ENCODE measurements at places on chromosomes 5 and 9.

DNA sequence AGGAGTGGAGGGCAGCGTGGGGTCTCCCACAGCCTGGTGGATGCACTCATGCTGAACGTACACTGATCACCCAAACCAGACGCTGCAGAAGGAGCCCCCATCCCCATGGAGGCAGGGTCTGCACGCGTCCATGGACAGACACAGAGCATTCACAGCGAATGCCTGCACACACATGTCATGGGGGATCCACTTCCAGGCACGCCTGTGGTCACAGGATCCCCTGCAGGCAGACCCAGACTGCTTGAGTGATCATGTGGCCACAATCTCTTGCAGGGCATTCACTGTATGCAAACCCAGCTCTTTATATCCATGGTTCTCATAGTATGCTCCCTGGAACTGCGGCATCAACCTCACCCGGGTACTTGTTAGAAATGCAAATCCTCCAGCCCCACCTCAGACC is 5.4 kb downstream of the SNCB start:
- DNase-seq: no peak

- DNase-seq: no peak
Observed at GRCh38 chr5:147832541-147832940, 1.1 kb upstream of the SPINK1 start.

DNA sequence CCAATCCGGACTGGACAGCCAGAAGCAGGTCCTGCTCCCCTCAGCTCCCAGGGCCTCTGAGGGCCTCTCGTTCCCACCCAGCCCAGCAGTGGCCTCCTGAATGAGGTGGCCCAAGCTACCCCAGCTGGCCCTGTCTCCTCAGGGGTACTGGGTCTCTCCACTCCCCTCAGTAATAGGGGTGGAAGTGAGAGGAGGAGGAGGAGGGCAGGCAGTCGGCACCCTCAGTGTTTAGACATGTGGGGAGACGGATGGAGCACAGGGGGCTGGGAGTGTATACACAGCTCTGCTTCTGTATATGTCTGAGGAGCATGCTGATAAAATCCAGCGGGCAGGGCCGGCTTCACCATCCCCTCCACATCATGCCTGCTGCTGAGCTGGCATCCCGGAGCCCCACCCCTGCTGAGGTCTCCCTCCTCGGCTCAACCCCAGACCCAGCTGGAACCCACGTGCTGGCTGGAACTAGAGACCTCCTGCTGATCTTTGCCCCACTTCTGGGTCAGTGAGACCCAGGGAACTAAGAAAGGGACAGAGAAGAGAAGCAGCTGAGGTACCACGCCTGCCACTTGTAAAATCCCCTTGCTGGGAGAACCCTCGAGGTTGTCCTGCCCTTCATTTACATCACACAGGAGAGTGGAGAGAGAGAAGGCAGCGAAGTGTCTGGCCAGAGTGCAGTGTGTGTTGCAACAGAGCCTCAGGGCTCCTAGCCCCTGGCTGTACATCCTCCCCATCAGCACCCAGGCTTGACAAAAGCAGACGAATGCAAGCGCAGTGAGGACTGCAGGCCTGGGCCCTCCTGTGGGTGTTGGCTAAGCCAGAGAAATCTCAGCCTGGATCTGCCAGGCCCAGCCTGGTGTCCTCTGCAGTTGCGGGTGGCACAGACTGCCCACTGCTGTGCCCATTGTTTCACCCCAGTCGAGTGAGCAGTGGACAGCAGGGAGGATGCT is 77.5 kb downstream of the PSD2 start:
- DNase-seq: no peak

DNA sequence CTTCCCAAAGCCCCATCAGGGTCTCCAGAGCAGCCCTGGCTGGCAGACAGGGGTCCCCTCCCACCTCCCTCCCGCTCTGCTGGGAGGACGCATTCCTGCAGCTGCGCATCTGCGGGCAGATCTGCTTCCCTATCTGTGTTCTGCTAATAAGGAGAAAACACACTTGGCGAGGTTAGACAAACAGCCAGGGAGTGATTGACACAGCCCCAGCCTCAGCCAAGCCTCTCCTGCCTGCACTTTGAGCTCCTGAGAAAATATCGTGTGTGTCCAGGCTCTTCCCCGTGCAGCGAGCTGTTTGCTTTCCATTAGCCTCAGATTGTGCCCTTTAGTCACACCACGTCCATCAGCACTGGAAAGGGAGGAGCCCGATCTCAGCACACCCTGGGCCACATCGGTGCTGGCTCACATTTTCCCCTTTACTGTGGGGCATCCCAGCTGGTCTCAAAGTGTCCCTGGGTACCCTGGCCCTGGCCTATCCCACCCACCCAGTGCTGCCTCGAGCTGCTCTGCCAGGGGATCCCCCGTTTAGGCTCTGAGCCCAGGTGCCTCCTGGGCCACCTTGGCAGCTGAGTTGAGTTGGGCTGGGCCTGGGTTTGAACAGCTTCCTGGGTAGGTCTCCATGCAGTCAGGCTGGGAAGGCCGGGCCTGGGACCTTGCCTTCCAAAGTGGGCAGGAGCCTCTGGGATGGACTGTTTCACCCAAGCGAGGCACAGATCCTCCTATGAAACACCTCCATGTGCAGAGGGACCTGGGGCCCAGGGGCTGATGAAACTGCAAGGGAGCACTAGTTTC is 61.1 kb downstream of the BARX1 start:
- DNase-seq: no peak

- DNase-seq: no peak
Observed at GRCh38 chr5:122937914-122938313, 92.5 kb downstream of the SNX24 start.

GRCh38 chr5:33685873-33686755 is 205.7 kb downstream of the ADAMTS12 start:
- no peak for DNase-seq

DNA sequence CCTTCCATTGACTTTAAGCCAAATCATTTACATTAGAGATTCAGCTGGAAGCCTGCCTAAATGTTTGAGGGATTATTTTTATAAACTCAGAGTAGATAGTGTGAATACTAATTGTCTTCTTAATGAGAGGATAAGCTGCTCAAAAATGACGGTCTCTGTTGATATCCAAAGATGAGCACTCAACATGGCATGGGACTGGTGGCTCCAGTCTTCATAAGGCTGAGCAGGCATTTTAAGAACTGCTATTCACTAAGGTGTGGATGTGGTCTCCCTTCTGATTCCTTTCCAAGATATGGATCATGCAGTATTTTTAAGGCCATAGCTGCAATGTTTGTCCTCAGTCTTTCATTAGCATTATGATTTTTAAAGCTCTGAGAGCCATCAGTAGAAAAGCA is 377.5 kb upstream of the RIOK2 start:
- no peak for DNase-seq

- DNase-seq: no peak
Observed at GRCh38 chr9:92971121-92971520, 23.8 kb downstream of the FGD3 start.

DNA sequence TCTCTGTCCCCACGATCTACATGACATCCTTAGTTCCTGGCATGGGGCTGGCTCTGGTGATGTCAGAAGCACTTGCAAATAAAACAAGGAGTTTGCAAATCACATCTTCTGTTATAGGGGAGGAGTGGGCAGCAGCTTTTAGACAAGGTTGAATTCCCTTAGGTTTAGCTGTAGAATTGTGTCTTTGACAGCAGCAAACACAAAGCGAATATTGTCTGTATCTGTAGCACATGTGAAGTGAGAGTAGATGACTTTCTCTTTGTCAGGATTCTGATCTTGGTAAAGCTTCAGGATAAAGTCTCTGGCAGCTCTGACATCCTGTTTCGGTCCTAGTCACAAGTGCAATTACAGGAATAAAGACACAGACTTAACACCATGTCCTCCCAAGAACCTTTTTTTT is 224.3 kb downstream of the GNA14 start:
- no peak for DNase-seq

GRCh38 chr9:95505072-95505716 is 11.6 kb downstream of the PTCH1 start:
- DNase-seq: no peak

DNA sequence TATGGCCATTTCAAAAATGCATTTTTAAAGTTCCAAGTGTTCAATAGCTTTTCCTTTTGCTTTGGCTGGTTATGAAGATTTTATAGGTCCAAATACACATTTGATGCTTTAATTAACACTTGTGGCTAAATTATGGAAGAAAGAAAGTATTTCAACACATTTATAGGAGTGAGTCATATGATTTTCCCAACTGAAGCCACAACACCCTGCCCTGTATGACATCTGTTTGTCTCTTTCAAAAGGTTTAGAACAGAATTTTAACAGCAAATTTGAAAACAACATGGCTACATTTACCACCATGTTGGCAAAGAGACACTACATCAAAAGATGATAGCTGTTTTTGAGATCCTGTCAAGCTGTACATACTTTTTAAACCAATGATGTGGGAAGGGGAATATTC is 99.4 kb downstream of the TMEM174 start:
- DNase-seq: no peak

DNA sequence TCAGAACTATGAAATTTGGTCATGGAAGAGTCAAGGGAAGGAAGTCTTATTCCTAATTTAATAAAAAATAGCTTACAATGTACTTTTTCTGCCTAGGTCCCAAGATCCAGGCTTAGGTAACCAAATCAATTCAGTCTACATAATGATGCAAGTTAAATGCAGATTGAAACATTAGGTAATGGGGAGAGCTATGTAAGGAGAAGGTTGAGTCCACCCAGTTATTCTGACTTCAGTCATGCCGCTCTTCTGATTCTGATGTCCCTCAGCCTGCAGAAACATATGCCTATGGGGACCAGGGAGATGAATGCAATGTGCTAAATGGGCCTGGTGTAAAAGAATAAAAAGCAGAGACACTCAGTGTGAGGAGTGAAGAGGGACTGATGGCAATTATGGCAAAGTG is 63.9 kb downstream of the MAMDC2 start:
- no peak for DNase-seq
